Activated CD8-positive, alpha-beta memory T cell treated with anti-CD3 and anti-CD28 coated beads, Interleukin-2, amount 10 ng/mL, durations not matched to agents 7 days and 5 days (primary cell): ENCODE measurements at places on chromosomes 2 and 18.

DNA sequence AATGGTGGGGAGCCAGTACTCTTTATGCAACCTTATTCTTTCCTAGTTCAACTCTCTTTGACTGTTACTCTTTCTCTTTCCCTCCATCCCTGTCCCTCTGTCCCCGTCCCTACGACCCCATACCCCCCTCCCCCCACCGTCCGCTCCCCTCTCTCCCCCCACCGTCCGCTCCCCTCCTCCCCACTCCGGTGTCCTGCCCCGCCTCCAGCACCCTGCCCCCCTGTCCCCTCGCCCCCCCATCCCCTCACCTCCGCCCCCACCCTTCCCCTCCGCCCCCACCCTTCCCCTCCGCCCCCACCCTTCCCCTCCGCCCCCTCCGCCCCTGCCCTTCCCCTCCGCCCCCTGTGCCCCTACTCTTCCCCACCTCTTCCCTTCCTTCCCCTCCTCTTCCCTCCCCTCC, 128.4 kb downstream of the LPIN1 start:
- DNase-seq, result no peak

GRCh38 chr2:209636076-209636475, 135.6 kb upstream of the UNC80 start:
- DNase-seq, result no peak

DNA sequence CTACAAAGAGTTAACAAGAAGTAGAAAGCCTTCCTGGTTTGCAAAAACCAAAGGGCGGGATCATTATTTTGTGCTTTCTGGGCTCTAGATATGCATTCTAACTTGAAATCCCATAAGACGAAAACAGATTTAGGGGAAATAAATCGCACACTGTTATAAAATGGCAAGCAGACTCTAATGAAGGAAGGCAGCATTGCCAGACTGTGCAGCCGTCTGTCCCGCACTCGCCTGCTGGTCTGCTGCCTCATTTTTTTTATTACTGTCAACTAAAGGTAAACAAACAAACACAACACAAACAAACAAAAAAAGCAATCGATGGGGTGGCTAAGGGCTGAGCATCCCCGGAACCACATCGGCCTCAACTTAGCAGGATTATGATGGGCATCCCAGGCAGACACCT, 24.4 kb downstream of the ZNF521 start:
- DNase-seq, result no peak

DNA sequence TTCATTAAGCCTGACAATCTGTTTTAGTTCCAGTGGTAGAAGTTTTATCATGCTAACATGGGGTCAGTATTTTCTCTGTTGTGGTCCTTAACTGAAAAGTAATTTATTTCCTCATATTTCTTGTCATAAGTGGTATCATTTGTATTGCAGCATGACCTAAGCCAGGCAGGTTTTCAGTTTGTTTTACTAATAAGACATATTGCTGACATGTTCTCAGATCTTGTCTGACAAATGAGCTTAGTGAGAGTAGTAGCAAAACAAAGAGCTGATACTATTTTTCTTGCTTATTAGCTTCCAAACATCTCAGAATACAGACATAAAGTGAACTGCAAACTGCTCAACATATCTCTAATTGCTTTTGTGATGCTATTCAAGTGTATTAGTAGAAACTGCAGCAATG, 293.6 kb downstream of the DSEL start:
- DNase-seq, result no peak

DNA sequence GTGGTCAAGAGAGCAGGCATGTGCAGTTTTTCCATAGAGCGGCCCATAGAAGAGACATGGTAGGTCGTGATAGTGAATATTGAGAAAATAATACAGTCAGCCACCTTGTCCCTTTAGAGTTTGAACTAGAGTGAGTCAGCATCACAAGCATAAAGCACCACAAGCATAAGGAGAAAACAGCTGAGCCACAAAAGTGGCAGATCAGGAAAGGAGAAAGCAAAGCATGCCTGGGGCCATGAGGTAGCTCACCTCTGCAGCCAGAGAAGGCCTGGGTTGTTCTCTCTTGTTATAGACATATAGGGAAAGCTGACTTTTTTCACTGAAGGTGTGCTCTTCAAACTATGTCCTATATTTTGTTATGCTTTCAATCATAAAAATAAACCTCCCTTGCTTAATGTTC, 879.0 kb downstream of the DSC3 start:
- DNase-seq, result no peak

GRCh38 chr2:32852856-32853255, 93.9 kb upstream of the LTBP1 start:
- no peak for DNase-seq

DNA sequence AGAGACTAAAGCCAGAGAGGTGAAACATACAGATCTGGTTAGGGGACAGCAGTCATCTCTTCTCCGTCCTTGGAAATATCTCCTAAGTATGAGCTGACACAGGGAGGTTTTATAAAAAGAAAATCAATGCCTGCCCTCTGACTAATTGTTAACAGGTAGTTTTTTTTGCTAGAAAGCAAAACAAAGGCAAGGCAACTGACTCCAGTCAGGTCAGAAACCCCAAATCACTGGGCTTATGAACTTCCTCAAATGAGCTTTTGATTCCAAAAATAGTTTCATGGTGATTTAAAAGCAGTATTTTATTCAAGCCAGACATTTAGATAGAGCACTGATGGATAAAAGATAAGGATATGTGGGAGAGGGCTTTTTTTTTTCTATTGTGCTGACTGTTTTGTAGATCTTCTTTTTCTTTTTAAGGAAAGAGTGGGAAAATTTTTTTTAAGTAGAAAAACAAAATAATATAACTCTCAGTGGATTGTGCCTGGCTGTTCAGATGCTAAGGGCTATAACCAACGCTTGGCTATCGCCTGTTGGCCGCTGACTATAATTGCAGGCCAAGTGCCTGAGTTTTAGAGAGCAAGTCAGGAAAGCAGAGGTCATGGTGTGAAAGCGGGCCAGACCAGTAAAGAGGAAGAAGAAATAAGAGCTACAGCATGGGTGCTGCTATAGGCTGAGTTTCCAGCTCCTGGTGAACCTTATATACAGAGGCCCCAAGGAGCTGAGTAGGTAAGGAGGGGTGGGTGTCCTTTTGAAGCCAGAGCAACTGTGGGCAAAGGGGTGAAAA, 44.9 kb downstream of the MRPL35 start:
- no peak for DNase-seq

GRCh38 chr18:34511435-34511834, 198.7 kb upstream of the DTNA start:
- no peak for DNase-seq

- no peak for DNase-seq
Measured at GRCh38 chr18:32974421-32975162, 201.8 kb upstream of the KLHL14 start.

GRCh38 chr2:151816843-151817242, 11.4 kb downstream of the ARL5A start:
- no peak for DNase-seq

GRCh38 chr2:144812288-144812687, 292.4 kb upstream of the ZEB2 start:
- no peak for DNase-seq

DNA sequence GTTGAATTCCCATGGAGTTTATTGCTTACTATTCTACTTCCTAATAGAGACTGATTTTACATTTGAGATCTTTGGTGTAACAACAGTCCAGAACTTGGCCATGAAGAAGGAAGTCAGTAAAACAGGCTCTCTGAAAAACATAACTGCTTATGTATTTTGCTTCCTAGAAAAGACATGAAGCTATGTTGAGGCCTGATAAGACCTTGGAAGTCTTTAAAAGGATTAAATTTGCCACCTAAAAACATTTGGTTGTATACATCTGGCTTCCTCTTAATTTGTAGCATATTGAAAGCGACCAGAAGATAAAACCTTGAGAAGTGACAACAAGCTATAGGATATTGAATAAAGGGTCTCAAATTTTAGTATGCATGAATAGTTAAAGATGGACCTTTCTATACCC, 36.4 kb downstream of the PTRHD1 start:
- no peak for DNase-seq

DNA sequence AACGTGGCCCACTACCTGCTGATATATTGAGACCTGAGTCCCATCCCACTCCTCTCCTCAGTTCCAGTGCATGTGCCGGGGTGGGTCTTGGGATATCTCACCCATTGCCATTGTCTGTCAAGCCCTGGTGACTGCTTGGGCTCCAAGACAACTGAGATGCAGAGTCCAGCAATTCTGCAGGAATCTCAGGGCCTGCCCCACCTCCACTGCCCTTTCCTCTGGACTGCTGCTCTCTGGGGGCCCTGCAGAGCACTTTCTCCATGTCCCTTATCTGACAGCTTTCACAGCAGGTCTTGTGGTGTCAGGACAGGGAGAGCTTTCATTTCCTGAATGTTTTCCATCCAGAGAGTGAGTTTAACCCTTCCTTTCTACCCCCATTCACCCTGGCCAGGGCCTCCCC, 152.9 kb downstream of the ARL4C start:
- DNase-seq, result no peak

- no peak for DNase-seq
Measured at GRCh38 chr2:28620801-28621171, 124.9 kb downstream of the PLB1 start.

- DNase-seq, result no peak
Measured at GRCh38 chr2:36376992-36377738, 21.6 kb downstream of the CRIM1 start.

DNA sequence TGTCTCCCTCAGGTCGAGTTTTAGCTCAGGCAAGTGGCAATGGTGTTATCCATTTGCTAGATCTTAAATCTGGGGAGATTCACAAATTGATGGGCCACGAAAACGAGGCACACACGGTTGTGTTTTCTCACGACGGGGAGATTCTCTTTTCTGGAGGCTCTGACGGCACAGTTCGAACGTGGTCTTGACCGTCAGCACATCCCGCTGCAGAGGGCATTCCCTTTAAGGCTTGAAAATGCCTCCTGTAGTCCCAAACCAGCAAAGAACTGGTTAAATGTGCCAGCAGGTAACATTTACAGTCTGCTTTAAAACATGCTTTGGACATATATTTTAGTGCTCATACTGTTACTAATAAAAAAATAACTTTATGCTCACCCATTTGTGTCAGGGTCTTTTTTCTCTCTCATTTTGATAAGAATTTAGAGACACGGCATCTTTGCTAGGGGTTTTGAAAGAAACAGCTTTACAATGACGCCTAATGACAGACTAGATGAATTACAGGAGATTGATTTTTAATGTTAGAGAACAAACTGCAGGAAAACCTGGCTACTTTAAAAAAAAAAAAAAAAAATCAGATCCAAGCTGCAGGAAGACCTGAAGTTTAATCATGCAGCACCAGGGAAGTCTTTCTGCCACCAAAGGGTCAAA, 602 bp upstream of the VWC2L start:
- no peak for DNase-seq

DNA sequence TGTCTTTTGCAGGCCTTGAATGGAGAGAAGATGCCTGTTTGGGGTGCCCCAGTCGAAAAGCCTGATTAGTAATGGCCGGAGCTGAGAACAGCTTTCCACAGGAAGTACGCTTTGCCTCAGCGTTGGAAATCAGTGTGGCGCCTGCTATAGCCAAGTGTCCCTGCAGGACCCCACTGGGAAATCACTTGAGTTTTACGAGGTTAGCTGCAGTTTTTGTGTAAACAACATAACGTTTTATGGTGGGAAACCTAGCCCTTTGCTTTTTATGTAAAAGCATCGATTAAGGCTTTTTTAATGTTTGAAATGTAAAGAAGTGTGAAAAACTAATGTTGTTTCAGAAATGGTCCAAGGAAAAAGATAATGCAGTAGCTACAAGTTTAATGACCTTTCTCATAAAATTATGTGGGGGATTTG, 234.2 kb downstream of the TTC32 start:
- no peak for DNase-seq

DNA sequence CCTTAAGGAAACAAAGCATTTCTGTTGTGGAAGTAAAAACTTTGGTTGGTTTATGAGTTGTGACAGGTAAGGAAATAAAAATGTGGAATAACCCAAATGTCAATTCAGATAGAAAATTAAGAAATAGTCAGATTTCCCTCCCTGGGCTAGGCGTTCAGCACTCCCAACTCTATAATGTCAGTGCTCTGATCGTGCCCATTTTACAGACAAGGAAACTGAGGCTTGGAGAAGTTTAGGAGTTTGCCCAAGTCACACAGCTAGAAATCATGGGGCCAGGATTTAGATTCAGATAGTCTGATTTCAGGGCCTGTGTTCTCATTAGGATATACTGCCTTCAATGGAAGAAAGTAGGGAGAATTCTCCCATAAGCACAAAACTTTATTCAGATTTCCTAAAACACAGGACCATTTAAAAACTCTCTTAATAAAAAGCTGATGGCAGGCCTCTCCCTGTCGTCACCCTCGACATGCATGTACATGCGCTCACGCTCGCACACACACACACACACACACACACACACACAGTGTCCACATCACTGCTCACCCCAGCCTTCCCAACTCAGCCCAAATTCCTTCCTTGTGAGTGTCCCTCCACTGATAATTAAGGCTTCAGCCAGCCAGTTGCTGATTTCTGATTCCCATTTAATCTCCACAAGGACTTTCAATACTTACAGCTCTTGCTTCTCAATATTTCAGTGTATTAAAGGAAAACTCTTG, 49.1 kb upstream of the SLC14A2 start:
- DNase-seq, result no peak

DNA sequence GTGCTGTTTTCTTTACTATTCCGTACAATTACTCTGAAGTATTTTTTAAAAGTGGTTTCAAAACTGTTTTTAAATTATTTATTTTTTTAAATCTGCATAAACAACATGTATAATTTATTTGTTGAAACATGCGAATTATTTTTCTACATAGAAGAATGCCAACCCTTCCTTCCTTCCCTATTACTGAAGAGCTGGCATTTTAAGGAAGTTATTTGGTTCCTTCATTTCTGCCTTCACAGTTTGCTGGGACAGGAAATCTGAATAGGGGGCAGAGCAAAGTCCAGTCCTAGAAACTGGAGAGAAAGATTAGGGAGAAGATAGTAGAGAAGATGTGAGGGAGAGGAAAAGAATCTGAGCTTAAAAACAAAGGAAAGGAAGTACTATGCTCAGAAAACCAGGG, 146.7 kb upstream of the ACVR2A start:
- no peak for DNase-seq

- DNase-seq, result no peak
Measured at GRCh38 chr2:206856513-206856912, 82.8 kb upstream of the CPO start.

DNA sequence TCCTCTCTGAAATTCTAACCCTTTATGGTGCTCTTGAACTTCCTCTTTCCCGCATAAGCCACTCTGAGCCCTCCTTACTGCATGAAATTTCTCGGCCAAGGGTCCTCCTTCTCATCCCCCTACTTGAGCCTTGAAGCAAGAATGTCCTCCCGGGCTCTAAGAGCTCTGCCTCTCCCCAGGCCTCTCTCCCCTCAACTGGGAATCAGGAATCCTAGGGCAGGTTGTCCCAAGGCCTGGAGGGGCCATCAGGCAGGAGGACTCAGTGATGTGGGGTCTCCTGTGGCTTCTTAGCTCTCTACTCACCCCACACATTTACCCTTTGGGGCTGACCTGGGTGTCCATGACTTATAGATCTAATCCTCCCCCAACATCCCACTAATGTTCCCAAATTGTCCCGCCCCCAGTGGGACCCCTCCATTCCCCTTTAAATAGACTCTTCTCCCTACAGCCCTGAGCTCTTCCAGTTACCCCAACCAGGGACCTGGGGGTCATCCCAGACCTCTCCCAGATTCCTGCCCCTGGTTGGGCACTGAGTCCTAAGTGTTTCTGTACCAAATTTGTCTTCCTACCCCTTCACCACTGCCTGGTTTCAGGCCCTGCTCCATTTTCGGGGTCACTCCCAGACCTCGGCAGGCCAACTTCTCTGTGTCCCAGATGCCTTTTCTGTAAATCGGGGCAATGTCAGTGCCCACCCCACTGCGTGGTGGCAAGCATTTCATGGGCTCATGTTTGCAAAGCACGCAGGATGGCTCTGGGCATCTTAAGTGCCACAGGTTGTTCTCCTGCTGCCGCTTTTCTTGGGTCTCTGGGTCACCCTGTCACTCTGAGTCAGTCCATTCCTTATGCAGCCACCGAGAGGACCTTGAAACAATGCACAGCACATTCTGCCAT, 171.2 kb downstream of the ASB1 start:
- DNase-seq, result no peak
